ENCODE measurements at places on chromosomes 4 and X. TPM values are rescaled to one million over a fixed set of nuclear protein-coding genes. Genes with fewer than 3 reads are reported as not detected.

The NWD2 gene
- polyA plus RNA-seq: not detected

The NAT8L gene
- polyA plus RNA-seq: 0.05 TPM

The NUDT10 gene
- polyA plus RNA-seq: 0.30 TPM

The SHROOM3 gene
- polyA plus RNA-seq: 21.1 TPM

The RBM10 gene
- 30.8 TPM for polyA plus RNA-seq

The UGT2B17 gene
- polyA plus RNA-seq: 0.33 TPM

The BEND4 gene
- polyA plus RNA-seq: 0.13 TPM

The CDS1 gene
- polyA plus RNA-seq: 16.4 TPM

The SLC6A14 gene
- 26.5 TPM for polyA plus RNA-seq

The DGAT2L6 gene
- not detected for polyA plus RNA-seq

The PPEF1 gene
- polyA plus RNA-seq: 0.22 TPM

Data from lung (tissue), 17 donors.